ENCODE measurements at places on chromosomes 16 and 17.

DNA sequence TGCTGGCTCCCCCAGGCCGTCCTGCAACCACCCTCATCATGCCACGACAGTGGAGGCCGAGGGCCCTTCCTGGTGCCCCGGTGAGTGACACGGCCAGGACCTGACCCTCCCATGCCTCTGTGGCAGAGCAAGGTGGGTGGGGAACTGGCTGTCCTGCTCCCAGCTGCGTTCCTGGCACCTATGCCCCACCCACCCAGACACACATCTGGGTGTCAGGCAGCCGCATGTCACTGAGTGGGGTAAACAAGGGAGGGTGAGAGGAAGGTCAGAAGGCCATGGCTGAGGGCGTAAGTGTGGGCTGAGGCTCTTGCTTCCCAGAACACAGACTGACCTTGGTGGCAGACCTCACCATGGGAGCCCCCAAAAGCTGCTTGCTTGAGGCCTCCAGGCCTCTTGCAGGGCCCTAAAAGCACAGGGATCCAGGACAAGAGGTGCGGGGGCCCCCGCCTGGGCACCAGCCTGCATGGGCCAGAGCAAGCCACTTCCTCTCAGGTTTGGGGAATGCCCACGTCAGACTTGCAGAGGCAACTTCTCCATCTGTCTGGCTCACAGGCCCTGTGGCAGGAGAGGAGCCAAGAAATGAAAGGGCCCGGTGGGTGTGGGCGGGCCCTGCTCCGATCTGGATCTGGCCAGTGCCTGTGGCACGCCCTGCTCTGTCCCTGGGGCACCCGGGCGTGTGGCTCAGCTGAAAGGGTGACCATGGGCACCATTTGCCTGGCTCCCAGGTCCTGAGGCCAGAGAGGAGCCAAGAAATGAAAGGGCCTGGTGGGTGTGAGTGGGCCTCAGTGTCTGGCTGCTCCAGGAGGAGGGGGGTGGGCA, 3.9 kb upstream of the CCDC57 start:
- peak; percentile 41 for DNase-seq

- no peak for DNase-seq
Observed at GRCh38 chr16:12341966-12342365, 365.4 kb downstream of the SNX29 start.

DNA sequence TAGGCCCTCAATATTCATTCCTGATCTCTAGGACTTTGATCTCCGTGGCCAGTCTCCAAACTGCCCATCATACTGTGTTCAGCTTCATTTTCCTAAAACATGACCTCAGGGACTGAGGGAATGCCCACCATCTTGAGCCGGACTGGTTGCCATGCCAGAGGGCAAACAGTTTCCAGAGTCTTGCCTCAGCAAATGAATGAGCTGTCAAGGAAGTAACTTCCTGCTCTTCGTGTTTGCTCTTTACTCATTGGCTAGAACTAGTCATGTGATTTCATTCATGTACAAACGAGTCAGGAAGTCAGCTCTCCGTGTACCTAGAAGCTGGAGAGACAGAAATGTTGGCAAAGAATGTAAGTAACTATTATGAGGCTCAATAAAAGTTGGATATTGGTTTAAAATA, 50.2 kb downstream of the ANKFN1 start:
- DNase-seq: no peak

GRCh38 chr16:89422905-89423630, 67.3 kb downstream of the ANKRD11 start:
- peak; percentile 56 for DNase-seq

GRCh38 chr16:82340531-82340930, 170.5 kb upstream of the MPHOSPH6 start:
- DNase-seq: no peak

DNA sequence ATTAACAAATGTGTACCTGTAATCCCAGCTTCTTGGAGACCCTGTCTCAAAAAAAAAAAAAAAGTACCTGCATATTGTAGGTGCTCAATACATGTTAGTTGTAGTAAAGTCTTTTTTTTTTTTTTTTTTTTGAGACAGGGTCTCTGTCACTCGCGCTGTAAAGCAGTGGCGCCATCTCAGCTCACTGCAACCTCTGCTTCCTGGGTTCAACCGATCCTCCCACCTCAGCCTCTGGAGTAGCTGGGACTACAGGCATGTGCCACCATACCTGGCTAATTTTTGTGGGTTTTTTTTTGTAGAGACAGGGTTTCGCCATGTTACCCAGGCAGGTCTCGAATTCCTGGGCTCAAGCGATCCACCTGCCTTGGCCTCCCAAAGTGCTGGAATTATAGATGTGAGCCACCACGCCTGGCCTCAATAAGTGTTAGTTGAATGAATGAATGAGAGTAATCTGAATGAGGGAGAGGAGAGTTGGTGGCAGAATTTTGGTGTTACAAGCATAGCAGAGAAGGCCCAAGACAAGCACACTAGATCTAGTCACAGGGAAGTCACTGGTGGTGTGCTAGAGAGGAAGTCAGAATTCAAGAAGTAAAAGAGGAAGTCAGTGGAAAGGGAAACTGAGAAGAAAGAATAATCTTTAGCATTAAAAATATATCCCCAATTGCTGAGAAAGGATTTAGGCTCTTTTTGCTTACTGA, 9.4 kb upstream of the MYL4 start:
- DNase-seq: no peak

DNA sequence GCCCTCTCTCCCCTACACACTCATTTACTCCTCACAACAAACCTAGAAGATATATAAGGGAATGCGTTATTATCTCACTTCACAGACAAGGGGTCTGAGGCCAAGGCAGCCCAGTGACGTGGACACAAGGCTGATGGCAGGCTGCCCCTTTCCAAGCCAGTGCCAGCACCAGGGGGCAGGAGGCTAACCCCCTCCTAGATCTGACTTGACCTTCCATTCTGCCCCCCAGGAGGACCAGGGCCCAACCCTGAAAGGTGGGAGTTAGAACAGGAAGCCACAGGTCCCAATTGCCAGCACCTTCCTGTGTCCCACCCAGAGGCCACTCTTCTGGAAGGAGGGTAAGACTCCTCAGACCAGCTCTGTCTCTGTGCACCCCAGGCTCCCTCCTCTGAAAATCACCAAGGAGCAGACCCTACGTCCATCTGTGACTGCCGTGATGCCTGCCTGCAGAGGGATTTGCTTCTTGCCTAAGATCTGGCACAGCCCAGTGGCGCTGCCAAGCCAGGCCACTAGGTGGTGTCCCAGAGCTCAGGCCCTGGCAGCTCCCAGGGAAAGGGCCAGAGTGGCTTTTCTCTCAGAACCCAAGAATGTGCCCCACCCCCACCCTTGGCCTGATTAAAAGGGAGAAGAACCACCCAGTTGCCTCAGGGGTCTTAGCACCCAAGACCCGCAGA, 42.4 kb upstream of the MRPS23 start:
- DNase-seq: peak; percentile 80

- DNase-seq: no peak
Observed at GRCh38 chr17:79890706-79891105, 51.5 kb upstream of the CBX4 start.

DNA sequence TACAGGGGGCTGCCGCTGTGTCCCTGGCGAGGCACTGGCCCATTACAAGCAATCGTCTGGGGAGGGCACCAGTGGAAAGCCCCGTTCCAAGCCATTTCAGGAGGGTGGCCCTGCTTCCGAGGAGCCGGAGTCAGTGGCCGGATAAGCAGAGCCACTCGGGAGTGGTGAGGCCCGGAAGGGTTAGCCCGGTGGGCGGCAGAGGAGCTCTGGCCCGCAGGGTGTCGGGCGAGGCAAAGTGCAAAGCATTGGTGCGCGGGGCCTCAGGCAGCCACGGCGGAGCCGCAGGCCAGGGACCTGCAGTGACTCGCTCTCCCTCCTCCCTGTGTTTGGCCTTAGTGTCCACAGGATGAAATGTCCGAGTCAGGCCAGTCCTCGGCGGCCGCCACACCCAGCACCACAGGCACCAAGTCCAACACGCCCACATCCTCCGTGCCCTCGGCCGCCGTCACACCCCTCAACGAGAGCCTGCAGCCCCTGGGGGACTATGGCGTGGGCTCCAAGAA, 24.6 kb downstream of the NME3 start:
- DNase-seq: no peak

GRCh38 chr16:35452471-35452870, 1993.1 kb downstream of the TP53TG3F start:
- no peak for DNase-seq

DNA sequence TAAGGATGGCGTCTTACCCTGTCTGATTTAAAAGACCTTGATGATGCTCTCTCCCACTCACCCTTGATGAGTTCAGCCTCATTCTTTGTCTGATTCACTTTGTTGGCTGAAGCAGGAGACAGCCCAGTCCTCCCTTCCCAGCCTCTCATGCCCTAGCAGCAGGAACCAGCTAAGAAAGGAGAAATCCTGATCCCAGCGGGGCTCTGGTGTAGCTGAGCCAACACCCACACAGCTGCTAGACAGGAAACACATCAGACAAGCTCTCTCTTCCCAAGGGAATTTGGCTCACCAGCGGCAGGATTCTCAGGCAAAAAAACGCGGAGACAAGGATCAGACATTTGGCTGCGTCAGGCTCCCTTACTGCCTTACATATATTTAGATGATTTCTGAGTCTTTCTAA, 211.5 kb downstream of the CDH11 start:
- no peak for DNase-seq

- DNase-seq: no peak
Observed at GRCh38 chr17:75542229-75542628, 16.7 kb downstream of the LLGL2 start.

- no peak for DNase-seq
Observed at GRCh38 chr17:63455417-63455816, 9.3 kb upstream of the CYB561 start.

DNA sequence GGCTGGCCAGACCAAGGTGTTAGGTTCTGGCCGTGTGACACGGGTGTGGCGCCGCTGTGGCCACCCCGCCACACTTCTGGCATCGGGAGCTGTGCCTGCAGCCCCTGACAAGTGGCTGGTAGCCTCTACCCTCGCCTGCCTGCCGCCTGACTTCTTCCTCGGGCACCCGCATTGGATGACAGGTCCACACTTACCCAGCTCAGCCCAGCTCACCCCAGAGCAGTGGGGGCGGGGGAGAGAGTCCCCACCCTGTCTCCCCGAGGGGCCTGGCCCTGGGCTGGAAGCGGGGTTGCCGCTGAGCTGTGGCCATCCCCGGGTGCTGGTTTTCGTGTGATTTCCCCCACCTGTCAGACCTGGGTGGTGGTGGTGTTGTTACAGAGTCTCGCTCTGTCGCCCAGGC, 53.9 kb upstream of the ACSF3 start:
- DNase-seq: no peak

- no peak for DNase-seq
Observed at GRCh38 chr17:41065829-41066624, at the start of gene KRTAP2-4. KRTAP2-4 (minus strand) TSS chr17:41065879; CDS start chr17:41065845, 34 bp downstream.

DNA sequence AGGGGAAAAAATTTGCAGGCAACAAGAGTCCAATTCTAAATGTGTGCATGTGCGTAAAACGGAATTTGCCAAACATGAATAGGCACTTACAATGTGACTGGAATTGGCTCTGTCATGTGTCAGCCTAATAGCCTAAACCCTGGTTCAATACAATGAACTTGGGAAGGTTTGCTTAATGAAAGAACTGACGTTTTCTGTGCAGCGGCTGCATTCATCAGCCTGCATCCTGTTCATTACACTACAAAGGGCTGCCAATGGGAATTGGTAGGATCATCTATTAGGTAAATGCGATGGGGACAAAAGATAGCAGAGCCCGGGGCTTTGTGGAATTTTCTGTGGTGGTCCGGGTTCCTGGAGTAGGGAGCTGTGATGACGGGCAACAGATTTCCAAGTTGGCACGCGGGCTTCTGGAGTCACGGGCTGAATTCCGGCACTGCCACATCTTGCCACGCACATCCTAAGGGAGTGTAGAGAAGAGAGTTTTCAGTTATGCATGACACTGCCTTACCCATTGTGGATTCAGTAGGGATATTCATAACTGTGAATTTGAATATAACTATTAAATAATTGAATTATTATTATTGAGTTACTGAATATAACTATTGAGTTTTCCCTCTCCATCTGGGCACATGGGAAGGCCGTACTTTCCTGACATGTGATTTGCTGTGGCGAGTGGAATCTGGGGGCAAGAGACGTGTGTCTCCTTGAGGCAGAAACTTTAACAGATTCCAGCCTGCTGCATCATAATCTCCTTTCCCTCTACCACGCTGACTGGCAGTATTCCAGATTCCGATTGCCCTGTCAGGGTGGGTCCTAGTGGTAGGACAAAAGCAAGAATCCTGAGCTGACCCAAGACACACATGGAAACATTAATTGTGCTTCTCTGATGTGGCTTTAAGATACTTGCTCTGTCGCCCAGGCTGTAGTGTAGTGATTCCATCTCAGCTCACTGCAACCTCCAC, 565.6 kb downstream of the WWOX start:
- no peak for DNase-seq

- DNase-seq: no peak
Observed at GRCh38 chr16:476039-476438, 50.6 kb downstream of the RAB11FIP3 start.

GRCh38 chr17:36533935-36534839, 481 bp downstream of the MYO19 start:
- DNase-seq: peak; percentile 57

- DNase-seq: no peak
Observed at GRCh38 chr16:50318796-50319578, 49.8 kb downstream of the BRD7 start.

GRCh38 chr16:80176114-80176513, 364.7 kb upstream of the DYNLRB2 start:
- DNase-seq: no peak

GRCh38 chr17:40219594-40220338, 662 bp downstream of the WIPF2 start:
- DNase-seq: peak; percentile 34

DNA sequence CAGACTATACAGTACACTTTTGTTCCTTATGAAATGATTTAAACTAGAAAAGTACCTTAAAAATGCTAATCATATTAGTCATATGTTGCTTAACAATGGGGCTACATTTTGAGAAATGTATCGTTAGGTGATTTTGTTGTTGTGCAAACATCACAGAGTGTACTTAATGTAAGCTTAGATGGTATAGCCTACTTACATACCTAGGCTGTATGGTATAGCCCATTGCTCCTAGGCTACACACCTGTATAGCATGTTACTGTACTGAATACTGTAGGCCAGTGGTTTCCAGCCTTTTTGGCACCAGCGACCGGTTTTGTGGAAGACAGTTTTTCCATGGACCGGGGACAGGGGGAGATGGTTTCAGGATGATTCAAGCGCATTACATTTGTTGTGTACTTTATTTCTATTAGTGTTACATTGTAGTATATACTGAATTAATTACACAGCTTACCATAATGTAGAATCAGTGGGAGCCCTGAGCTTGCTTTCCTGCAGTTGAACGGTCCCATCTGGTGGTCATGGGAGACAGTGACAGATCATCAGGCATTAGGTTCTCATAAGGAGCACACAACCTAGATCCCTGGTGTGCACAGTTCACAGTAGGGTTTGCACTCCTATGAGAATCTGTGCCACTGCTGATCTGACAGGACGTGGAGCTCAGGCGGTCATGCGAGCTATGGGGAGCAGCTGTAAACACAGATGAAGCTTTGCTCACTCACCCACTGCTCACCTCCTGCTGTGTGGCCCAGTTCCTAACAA, 35.0 kb upstream of the MRC2 start:
- no peak for DNase-seq

- no peak for DNase-seq
Observed at GRCh38 chr16:81473558-81473957, 28.9 kb downstream of the CMIP start.

- DNase-seq: no peak
Observed at GRCh38 chr17:77831474-77832179, 126.9 kb upstream of the TNRC6C start.

Measured in CD4-positive, alpha-beta T cell treated with Interleukin-6 for 4 hours (primary cell).